CMK (cell line): ENCODE measurements at places on chromosomes 1 and 21.

DNA sequence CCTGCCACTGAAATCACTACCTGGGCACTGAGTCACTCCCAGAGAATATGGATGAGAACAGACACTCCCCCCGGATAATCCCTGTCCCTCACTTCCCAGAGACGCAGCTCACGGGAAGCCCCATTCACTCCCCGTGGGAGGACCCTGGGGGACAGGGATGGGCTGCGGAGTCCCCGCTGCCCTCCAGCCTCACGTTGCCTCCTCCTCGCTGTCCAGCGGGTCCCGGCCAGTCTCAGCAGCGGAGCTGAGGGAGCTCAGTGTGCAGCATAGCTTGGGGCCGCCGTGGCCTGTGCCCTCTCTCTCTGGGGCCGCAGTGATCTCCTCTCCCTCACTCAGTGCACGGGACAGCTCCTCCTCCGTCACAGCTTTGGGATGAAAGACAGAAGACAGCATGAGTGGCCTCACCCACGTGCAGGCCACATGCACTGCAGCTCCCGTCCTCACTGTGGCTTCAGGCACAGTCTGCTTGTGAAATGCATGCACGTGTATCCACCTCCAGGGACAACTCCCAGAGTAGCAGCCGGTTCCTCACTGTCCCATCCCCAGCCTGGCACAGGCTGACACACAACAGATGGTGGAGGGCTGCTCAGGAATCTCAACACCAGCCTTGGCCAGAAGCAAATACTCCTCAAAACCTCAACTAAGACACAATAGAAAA lies 7.4 kb downstream of the CFAP410 start:
- no peak for DNase-seq

DNA sequence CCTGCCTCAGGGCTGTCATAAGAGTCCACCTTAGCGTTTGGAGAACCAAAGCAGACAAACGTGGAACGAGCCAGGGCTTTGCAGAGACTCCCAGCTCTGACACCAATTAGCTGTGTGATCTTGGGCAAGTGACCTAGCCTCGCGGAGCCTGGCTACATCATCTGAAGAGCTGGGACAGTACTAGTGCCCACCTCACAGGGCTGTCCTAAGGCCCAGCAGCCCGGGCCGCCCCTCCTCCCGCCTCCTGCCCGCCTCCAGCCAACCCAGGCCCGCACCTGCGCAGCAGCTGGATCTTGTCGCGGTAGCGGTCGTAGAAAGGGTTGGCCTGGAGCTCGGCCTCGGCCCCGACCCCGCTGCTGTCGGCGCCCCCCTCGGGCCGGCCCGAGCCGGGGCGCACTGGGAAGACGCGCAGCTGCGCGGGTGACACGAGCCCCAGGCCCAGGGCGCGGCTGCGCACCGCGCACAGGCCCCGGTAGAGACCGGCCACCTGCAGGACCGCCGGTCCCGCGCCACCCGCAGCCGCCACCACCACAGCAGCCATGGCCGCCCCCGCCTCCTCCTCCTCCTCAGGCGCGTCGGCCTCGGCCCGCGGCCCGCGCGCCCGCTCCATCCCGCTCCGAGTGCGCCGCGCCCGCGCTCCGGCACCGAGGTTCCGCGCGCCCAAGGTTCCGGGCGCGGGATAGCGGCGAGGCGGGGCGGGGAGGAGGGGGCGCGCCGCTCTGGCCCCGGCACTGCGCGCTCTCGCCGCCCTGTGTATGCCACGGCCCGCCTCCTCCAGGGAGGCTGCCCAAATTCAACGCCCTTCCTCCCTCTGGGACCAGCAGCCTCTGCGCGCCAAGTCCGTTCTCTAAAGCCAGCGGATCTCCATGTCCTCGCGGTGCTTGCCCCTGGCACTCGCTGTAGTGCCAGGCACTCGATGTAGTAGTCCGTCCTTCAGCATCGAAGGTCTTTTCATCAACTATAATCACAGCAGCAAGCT lies at the start of gene ATPAF1:
Gene ATPAF1 (minus strand): TSS at position 583 of the 979 bp plus-strand sequence. CDS start 42 bp downstream, at position 541.
- DNase-seq: peak; percentile 22

GRCh38 chr21:18007121-18007520 lies 188.0 kb upstream of the C21orf91 start:
- DNase-seq: no peak

DNA sequence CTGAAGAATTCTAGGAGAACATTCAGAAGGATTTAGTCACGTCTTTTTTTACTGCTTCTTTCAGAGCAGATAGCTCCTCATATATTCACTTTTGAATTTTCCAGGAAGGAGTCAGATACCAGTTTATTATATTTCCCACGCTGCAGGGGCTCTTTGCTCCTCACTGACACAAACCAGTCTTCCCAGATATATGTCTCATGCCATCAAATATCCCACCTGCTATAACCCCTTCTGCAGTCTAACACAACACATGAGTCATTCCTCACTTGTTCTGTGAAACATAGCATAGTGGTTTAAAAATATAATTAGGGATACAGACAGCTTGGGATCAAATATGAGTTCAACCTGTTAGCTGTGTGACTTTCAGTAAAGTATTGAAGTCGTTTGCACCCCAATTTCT lies 251.7 kb upstream of the DPYD start:
- no peak for DNase-seq

- DNase-seq: no peak
Observed at GRCh38 chr1:230760360-230760827, 13.2 kb downstream of the CAPN9 start.

- no peak for DNase-seq
Observed at GRCh38 chr1:19079541-19080472, 123.3 kb upstream of the IFFO2 start.

GRCh38 chr1:20847611-20848080 lies 60.5 kb upstream of the HP1BP3 start:
- no peak for DNase-seq

DNA sequence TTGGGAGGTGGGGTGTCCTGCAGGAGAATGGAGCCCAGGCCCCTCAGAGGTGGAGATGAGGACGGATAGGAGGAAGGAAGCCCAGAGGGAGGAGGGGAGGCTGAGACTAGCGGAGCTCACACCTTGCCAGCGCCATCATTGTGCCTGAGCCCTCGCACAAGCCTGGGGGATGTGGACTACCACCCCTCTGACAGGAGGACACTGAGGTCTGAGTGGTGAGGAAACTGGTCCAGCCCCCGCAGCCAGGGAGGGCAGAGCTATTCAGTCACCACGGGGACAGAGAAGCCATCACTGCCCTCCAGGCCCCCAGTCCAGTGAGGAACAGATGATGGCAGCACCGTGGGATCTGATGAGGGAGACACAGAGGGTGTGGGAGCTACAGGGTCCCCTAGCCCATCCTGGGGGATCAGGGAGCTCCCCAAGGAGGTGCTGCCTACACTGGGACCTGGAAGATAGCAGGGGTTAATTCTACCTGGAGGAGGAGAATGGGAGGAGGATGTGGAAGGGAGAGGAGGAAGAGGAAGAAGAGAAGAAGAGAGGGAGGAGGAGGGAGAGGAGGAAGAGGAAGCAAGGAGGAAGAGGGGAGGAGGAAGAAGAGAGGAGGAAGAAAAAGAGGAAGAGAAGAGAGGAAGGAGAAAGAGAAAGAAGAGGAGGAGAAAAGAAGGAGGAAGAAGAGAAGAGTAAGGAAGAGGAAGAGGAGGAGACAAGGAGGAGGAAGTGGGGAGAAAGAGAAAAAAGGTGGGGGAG lies 31.0 kb downstream of the MATN1 start:
- no peak for DNase-seq

DNA sequence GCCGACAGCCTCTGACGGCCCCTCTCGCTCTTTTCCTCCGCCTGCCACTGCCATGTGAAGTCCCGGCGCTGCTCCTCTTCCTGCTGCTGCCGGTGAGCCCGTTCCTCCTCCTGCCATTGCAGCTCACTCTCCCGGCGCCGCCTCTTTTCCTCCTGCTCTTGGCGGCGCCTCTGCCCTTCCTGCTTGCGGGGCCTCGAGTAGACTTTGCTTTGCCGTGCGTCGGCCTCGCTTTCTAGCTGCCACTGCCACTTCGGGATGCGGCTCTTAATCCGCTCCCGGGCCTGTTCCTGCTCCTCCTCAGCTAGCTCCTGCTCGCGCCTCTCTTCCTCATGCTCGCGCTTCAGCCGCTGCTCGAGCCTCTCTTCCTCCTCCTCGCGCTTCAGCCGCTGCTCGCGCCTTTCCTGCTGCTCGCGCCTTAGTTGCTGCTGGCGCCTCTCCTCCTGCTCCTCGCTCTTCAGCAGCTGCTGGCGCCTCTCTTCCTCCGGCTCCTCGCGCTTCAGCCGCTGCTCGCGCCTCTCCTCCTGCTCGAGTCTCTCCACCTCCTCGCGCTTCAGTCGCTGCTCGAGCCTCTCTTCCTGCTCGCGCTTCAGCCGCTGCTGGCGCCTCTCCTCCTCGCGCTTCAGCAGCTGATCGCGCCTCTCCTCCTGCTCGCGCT lies 4.3 kb downstream of the TCHH start:
- no peak for DNase-seq

DNA sequence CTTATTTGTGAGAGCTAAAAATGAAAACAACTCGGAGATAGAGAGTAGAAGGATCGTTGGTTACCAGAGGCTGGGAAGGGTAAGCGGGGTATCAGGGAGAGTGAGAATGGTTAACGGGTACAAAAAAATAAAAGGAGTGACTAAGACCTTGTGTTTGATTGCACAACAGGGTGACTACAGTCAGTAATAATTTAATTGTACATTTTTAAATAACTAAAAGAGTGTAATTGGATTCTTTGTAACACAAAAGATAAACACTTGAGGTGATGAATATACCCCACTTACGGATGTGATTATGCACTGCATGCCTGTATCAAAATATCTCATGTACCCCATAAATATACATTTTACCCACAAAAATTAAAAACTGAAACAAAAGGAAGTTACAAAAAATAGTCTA lies 29.4 kb downstream of the FOXJ3 start:
- DNase-seq: no peak

DNA sequence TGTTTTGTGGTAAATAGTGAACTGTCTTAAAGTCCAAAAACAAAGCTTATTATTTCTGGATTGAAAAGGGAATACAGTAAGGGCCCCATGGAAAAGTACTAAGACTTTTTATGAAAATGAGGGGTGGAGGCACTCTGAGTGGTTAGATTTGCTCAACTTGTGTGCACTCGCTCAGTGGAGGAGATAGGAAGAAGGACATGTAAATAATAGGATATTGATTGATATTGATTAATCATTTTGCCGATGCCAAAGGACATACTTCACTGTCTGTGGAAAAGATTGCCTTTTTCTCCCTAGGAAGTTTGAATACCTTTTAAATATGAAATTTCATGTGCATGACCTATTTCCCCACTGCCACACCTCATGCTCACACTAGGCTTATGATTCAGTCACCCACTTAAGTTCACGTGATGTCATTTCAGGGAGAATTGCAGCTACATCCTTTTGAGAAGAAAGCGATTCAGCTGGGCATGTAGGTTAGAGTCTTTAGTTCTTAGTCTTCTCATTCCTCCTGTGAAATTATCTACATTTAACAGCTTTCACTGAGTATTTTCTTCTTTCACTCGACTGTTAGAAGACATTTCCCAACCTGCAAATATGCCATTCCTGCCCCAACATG lies 5.0 kb downstream of the MTR start:
- no peak for DNase-seq

DNA sequence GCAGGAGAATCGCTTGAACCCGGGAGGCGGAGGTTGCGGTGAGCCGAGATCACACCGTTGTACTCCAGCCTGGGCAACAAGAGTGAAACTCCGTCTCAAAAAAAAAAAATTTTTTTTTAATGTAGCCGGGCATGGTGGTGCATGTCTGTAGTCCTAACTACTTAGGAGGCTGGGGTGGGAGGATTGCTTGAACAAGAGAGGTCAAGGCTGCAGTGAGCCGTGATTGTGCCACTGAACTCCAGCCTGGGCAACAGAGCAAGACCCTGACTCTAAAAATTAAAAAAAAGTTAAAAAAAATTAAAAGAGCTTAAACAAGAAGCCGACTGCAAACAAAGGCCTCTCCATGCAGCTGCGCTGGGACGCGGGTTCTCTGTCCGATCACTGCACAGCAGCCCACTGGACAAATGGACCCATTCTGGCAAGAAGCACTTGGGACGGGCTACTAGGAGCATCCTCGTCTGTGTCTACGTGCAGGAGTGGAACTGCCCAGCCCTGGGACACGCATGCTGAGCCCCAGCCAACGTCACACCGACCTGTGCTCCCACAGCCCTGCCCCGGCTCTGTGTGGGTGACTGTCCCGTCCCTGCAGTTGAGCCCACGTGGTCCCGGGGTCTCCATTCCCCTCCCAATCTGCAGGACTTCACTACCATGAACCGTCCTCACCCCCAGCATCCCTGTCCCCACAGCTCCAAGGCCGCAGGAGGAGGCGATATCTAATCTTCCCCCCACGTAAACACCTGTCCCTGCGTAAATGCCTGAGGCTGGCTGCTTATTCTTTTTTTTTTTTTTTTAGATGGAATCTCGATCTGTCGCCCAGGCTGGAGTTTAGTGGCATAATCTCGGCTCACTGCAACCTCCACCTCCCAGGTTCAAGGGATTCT lies 12.3 kb downstream of the SLC35E2B start:
- DNase-seq: no peak

DNA sequence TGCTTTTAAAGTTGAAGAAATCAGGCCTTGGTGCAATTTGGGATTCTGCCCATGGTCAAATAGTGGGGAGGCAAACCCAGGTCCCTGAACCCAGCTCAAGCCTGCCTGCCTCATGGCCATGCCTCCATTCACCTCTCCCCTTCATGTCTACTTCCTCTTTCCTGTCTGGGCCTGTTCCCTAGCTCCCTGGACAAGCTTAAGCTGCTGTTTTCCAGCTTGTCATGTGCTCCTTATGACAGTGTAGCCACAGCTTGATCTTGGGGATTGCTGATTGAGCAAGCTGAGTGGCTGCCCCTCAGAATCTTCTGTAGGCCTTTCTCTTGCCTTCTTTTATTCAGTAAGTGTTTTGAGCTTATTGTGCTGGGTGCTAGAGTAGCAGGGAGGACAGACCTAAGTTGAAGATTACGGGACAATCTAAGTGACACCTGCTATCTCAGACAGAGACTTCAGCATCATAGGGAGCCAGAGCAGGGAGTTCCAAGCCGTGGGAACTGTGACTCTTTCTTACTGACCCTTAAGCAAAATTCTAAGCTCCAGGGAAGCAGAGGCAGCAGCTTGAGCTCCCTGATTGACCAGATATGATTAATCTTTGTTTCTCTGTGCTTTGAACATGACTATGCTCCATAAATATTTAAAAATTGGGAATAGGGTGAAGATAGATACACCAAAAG lies 520 bp upstream of the MR1 start:
- DNase-seq: no peak
